ENCODE measurements at places on chromosomes 16 and 17. TPM values are rescaled to one million over a fixed set of nuclear protein-coding genes. Genes with fewer than 3 reads are reported as not detected.

The TMEM208 gene
- 88.4 TPM for polyA plus RNA-seq

The TEKT5 gene
- polyA plus RNA-seq, result not detected

The TMEM231 gene
- 0.99 TPM for polyA plus RNA-seq

The HYDIN gene
- not detected for polyA plus RNA-seq

The FBXW10B gene
- polyA plus RNA-seq, result not detected

The TMEM220 gene
- 8.8 TPM for polyA plus RNA-seq

The SNX20 gene
- 34.4 TPM for polyA plus RNA-seq
